ENCODE measurements at places on chromosomes 1 and 21. TPM values are rescaled to one million over a fixed set of nuclear protein-coding genes. Genes with fewer than 3 reads are reported as not detected.

DNA sequence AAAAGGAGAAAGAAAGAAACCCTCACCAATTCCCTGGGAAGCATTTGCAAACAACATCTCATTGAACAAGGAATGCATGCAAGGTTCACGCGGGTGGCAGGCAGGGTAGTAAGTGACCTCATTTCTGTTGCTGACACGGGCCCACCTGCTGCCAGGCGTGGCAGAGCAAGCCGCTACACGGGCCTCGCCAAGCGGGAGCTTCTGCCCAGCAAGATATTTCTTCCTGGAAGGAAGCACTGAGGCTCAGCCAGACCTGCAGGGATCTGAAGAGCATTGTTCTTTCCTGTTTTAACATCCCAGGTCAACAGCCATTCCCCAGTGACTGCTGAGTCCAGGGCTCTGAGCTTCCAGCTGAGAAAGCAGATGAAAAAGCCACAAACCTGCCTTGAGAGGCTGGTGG is 91.9 kb upstream of the IGSF21 start:
- H3K36me3 ChIP-seq: no peaks in the 10 kb centered on the region
- no peak for DNase-seq
- no peak overlapping the region for H3K27ac ChIP-seq
- peaks cover 17% of the 10 kb centered on the region for H3K27me3 ChIP-seq
- no peaks in the 10 kb centered on the region for H3K4me1 ChIP-seq
- H3K4me3 ChIP-seq: no peak overlapping the region

- no peak overlapping the region for H3K4me3 ChIP-seq
- H3K27ac ChIP-seq: no peak overlapping the region
- no peaks in the 10 kb centered on the region for H3K27me3 ChIP-seq
- peaks cover 15% of the 10 kb centered on the region for H3K4me1 ChIP-seq
- peaks cover 3% of the 10 kb centered on the region for H3K36me3 ChIP-seq
Measured at GRCh38 chr1:8497210-8497819, 179.4 kb downstream of the SLC45A1 start.

DNA sequence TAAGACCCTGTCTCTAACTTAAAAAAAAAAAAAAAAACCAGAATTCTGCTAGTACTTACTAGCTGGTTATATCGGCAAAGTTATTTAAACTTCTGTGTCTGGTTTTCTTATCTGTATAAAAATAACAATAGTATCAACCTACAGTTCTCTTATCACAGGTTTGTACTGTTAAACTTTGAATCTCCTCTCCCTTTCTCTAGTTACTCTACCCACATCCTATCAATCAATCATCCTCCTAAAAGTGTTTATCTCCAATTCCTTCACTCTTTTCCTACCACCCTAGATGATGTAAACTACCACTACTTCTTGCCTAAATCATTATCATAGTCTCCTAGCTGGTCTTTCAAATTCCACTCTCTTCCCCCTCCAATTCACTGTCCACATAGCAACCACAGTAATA is 27.6 kb downstream of the USP33 start:
- H3K27ac ChIP-seq: no peak overlapping the region
- no peaks in the 10 kb centered on the region for H3K27me3 ChIP-seq
- no peak for DNase-seq
- no peak overlapping the region for H3K4me3 ChIP-seq
- peaks cover 6% of the 10 kb centered on the region for H3K36me3 ChIP-seq

GRCh38 chr1:172238965-172239364 is 181.5 kb upstream of the C1orf105 start:
- H3K4me1 ChIP-seq: no peaks in the 10 kb centered on the region
- H3K4me3 ChIP-seq: no peak overlapping the region

DNA sequence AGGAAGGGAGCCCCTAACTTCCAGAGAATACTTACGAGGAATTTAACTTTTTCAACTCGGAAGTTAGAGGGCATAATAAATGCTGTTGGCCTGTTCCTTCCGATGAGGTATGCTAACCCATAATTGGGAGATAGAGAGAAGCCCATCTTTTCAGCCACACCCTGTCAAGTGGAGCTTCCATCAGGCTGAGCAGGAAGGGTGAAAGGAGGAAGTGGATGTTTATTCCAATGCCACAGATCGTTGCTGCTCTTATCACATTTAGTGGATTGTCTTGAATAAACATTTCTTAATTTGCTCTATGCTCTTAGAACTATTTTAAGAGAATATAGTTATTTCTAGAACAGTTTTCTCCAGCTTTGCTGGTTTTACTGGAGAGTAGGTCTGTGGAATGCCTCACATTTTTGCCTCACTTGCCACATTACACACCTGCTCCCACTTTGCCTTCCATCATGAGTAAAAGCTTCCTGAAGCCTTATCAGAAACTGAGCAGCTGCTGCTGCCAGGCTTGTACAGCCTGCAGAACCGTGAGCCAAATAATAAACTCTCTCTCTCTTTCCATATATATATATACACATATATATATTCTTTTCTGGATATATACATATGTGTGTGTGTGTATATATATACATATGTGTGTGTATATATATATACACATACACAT is 60.0 kb upstream of the RGS21 start:
- no peaks in the 10 kb centered on the region for H3K4me1 ChIP-seq
- H3K27ac ChIP-seq: no peak overlapping the region
- H3K27me3 ChIP-seq: no peaks in the 10 kb centered on the region
- DNase-seq: no peak
- no peak overlapping the region for H3K4me3 ChIP-seq

GRCh38 chr1:84700070-84700469 is 9.8 kb upstream of the SSX2IP start:
- no peaks in the 10 kb centered on the region for H3K36me3 ChIP-seq
- no peak overlapping the region for H3K4me3 ChIP-seq
- H3K4me1 ChIP-seq: peaks cover 9% of the 10 kb centered on the region

Gene S100A16
- total RNA-seq: 61.6 TPM

Gene BEST4
- total RNA-seq: 0.15 TPM

Gene FAM72C
- total RNA-seq: 1.2 TPM
